ENCODE measurements at places on chromosomes 5 and 9. TPM values are rescaled to one million over a fixed set of nuclear protein-coding genes. Genes with fewer than 3 reads are reported as not detected.

DNA sequence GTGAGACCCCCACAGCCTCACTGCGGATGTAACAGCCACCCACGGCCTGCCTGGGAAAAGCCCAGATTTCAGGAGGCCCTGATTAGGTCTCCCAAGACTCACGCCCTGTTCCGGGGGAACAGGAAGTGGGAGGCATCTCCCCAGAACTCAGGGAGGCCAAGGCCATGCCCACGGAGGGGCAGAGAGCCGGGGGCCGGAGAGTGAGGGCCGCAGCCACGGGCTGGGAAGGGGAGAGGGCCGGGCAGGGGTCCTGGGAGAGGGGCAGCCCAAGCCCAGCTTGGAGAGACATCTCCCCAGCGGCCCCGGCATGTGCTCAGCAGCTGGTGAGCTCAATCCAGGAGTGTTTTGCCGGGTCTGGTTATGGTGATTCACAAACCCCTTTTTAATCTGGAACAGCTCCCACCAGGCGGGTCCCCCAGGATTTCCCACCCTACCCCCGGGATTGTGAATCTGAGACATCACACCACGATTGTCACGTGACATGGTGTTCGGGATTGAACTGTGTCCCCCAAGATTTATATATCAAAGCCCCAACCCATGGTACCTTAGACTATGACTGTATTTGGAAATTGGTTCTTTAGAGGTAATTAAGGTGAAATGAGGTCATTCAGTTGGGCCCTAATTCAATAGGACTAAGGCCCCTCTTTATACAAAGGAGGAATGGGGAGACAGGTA, 26.6 kb downstream of the KCNT1 start:
- no peaks in the 10 kb centered on the region for H3K36me3 ChIP-seq
- H3K27ac ChIP-seq = no peak overlapping the region
- no peak for DNase-seq
- H3K27me3 ChIP-seq = peaks cover 25% of the 10 kb centered on the region
- H3K4me1 ChIP-seq = peaks cover 2% of the 10 kb centered on the region
- H3K4me3 ChIP-seq = no peak overlapping the region

DNA sequence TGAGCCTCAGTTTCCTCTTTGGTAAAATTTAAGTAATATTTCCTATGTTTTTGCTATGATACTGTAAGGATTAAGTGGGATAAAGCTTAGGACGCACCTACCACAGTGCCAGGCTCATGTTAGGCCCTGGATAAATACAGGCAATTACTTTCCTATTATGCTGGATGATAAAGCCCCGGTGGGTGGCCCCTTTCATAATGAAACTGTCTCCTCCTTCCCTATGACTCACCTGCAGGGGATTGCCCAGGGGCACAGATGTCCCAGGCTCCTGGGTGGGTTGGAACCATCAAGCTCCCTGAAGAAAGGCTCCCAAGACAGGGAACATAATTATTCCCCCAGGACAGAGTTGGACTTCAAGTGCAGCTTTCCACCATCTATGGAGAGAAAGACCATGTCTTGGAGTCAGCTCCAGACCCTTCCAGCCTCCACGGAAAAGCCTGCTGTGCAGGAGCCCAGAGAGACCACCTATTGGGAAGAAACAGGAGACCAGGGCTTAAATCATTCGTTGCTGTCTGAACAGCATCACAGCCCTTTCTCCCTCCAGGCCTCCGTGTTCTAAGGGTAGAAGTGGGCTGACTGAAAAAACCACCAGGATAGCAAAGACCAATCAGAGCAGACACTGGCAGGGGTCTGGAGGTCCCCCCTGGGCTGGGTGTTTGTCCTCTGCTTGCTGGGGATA, 43.2 kb upstream of the FOXE1 start:
- H3K36me3 ChIP-seq = no peaks in the 10 kb centered on the region
- no peaks in the 10 kb centered on the region for H3K4me1 ChIP-seq
- H3K4me3 ChIP-seq = no peak overlapping the region

Gene SPATA31A3
- total RNA-seq = not detected

Gene ADAMTS2
- 2.1 TPM for total RNA-seq

Gene TOR4A
- total RNA-seq = 8.0 TPM

Data from progenitor cell of endocrine pancreas (in vitro differentiated cells).